H54 (cell line): ENCODE measurements at places on chromosomes 4 and X.

DNA sequence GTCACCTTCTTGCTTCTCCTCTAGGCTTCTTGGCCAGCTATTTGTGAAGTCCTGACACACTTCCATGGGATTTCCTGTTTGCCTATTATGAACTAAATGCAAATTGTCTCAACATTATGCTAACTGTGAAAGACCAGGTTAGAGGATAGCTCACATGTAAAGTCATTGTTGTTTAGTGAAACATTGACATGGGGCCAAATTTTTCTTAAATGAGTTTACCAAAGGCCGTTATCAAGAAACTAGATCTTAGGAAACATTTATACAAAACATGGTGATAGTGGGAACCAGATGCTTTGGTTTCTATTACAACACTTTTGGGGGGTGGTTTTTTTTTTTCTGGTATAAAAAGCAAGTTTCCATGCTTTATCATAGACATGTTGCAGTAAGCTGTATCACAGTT lies 466.8 kb upstream of the FAM241A start:
- no peak for DNase-seq

DNA sequence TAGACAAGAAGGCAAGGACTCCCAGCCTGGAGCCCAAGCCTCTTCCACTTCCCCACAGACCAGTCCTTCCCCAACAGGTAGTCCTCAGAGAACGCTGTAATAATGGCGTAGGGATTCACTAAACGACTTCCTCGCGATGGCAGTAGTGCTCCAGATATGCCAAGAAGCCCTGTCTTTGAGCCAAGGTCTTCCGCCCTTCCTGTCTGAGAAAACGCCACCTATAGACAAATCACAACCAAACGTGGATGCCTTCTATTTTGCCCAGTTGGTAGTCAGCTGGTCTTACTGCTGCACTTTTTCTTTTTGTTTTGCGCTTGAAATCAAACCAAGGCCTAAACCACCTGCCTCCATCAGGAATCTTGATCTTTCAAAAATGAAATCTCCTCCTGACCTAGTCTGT lies 203.3 kb downstream of the OR13H1 start:
- no peak for DNase-seq

DNA sequence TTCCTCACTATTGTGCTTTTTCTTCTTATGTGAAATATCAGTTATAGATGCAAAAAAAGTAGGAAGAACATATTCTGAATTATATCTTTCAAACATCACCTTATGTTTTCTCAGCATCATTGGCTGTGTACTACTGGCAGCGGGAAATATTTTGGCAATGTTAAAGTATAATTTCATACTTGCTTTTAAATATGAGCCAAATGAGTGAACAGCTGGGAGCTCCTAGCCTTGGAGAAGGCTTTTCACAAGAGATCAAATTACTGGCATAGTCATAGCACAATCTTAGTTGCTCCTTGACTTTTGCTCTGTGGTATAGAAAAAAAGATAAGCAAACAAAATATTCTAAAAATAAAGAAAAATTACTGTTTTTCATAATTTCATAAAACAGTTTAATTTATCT lies 1575.8 kb upstream of the PABPC4L start:
- DNase-seq: no peak

DNA sequence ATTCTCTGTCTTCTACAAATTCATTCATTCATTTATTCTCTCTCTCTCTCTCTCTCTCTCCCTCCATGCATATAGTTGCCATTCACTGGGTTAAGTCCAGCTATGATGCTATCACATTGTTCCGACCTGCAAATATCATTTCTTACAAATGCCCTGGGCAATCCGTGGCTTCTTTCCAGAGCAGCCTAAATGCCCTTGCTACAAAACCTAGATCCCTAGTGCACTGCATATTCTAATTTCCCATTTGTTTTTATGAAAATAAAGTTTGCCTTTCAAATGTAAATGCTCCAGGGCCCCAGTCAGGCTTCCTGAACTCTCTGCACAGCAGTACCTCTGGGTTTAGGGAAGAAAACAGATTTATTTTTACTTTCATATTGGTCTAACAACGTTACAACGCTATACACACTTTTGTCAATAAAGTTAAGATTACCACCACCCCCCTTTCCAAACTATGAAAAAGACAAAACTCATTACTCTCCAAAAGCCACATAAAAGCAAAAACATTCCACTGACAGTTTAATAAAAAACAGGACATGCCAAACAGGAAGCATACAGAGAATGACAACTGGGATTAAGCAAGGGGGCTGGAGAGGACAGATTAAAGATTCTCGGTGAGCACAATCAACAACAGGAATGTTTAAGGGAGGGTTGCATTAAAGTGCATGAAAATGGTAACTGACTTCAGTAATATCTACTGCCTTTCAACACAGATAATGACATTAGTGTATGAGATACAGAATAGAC lies 104.3 kb downstream of the USP46 start:
- no peak for DNase-seq

- DNase-seq: no peak
Measured at GRCh38 chr4:185801471-185801870, 10.5 kb downstream of the SORBS2 start.

DNA sequence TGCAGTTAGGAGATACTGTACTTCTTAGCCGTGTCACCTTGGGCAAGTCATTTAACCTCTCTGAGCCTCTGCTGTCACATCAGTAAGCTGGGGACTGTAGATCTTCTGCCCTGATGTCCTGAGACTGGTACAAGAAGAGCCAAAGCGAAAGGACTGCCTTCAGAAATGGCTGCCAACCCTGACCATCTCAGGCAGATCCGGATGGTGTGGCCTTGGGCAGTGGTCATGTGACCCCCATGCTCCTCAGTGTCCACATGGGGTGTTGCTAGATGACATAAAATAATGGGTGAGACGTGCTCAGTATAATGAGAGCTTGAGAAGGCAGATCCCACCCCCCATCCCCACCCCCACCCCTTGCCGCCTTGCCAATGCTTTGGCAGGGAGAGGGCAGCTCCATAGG lies 60.4 kb upstream of the MTM1 start:
- DNase-seq: no peak

DNA sequence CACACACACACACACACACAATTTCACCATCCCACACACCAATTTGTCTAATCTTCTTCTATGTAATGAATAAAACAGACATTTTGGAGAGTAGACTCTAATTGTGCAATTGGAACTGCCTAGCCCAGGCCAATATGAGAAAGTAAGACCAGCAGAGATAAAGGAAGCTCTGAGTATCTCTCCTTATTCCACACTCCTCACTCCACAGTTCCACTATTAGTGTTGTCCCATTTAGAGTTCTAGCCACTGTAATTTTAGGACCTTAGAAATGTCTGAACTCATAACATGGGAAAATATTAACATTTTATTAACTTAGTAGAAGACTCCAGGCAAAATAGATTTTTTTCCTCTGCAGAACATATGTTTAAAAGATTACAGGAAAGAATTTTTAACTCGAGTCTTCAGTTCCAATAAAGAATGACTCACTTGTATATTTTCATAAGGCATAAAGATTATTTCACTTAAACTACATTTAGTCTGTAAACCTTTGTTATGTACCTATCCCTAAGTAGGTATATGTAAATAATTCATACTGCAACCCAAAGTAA lies 297.6 kb upstream of the INTU start:
- DNase-seq: no peak

DNA sequence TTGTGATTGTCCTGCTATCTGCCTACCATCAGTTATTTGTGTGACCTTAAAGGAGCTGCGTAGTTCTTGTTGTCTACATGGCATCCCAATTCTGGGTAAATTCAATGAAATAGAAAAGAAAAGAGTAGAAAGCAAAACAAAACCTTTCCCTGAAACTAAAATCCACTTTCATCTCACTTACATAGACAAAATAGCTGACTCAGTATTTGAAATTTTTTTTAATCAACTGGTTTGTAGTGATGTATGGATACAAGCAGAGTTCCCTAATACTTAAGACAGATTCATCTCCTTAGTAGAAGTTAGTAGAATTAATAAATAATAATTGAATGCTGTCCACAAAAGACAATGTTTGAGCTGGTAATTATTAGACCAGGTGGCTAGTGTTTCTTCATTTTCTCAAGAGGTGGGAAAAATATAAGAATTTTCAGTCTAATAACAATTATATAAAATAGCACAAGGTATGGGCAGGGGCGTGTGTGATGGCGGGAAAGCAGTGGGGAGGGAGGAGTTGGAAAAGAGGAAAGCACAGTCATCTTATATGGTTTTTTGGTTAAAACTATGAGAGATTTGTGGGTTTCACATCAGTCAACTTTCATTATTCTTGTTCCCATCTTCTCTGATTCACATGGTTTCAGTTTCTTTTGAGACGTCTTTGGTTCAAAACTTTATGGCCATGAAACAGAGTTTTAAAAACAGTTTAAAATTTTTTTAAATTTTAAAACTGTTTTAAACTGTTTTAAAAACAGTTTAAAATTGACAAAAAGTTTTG lies 275.2 kb downstream of the SPRY1 start:
- no peak for DNase-seq

- DNase-seq: no peak
Measured at GRCh38 chr4:84578540-84579402, 4.2 kb upstream of the CDS1 start.

- DNase-seq: no peak
Measured at GRCh38 chr4:79163981-79164490, 161.8 kb downstream of the NAA11 start.

DNA sequence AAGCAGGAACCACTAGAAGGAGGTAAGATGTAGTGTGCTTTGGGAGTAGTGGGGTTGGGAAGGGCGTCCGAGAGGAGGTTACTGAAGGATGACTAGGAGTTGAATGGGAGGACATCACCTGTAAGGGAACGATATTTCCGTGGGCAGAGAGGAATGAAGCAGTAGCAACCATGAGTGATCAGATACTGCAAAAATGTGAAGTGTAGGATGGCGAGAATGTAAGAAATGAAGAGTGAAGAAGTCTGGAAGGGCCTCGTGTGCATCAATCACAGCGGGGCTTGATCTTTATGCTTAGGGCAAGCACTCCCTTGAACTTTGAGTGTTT lies 594 bp downstream of the MSMO1 start:
- DNase-seq: no peak

- no peak for DNase-seq
Measured at GRCh38 chrX:19750783-19751467, 136.5 kb downstream of the SH3KBP1 start.

- DNase-seq: no peak
Measured at GRCh38 chrX:35439692-35440091, 358.4 kb upstream of the MAGEB16 start.

GRCh38 chr4:7415927-7416686 lies 18.6 kb downstream of the PSAPL1 start:
- no peak for DNase-seq

DNA sequence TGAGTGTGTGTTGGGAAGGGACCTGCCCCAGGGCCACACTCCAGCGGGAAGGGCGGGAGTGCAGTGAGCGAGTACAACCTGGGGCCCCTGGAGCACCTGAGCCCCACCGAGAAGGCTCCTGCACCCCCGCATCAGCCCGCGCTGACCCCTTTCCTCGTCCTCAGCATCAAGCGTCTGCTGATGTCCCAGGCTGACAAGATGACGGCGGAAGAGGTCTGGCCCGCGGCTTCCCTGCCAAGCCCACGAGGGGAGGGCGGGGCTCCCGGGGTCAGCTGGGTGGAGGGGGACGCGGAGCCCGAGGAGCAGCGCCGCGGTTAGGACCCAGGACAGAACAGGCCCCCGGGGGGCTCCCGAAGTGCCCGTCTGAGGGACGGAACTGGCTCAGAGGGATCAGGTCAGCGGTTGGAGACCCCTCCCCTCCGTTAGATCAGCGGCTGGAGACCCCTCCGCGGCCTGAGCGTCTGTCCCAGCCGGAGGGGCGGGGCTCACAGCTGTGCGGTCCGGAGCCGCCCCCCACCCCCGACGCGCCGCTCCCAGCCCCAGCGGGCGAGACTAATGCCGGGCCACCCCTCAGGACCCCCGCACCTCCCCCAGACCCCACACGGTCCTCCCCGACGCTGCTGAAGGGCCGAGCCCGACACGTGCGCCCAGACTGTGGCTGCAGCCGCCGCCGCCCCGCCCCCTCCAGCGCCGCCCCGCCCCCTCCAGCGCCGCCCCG lies 6.7 kb downstream of the MYL5 start:
- no peak for DNase-seq

GRCh38 chr4:105624530-105624929 lies 72.1 kb downstream of the ARHGEF38 start:
- DNase-seq: peak; percentile 4

- DNase-seq: no peak
Measured at GRCh38 chrX:41085878-41086626, 807 bp downstream of the USP9X start.

DNA sequence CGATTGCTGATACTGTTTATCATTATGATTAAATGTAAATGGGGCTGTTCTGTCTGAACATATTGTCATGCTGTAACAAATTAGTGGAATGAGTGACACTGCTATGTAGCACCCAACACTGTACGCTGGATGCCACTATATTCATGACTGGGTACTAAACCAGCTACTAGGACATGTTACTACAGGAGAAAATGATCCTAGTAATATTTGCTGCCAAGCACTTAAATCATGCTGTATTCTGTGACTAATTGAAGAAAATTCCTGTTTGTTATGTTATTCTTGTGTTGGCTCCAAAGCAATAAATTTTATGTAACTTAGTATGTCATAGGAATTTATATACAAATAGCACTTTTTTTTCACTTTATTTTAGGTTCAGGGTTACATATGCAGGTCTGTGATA lies 804.2 kb downstream of the CENPC start:
- DNase-seq: no peak

DNA sequence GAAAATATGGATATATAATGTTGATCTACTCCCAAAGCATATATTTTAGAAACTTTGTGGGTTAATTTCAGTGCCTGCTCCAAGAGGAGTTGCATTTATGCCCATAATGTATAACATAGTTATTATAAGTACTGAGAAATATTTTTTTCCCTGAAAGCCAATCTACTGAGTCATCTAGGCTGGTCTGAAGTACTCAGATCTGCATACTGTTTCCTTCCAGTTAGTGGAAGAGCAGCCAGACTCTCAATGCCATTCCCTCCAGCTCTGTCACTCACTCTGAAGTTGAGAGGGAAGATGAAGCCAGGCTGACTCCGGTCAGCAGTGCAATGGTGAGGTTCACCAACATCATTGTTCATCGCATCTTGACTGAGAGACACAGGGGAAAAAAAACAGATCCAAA lies 505.1 kb downstream of the PPARGC1A start:
- DNase-seq: no peak

GRCh38 chr4:2695346-2696060 lies 60.6 kb downstream of the TNIP2 start:
- no peak for DNase-seq

DNA sequence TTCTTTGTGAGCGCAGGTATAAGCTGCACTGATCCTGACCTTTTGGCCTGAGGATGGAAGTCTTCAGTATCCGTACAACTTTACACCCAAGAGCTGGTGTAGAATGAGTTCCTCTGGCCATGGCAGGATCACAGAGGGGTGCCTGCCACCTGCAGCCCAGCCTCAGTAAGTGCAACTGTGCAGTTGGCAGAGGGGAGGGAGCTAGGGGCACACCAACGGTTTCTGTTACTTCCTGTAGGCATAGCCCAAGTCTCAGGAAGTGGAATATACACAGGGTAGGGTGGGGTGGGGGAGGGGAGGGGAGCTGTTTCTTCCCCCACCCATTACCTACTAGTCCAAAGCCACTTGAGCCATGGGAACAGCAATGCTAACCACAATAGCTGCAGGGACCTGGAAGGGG lies 85.4 kb upstream of the GBA3 start:
- DNase-seq: peak; percentile 17

- no peak for DNase-seq
Measured at GRCh38 chr4:53018471-53018870, 156.4 kb downstream of the RASL11B start.
